ENCODE measurements at places on chromosomes 7 and 10. TPM values are rescaled to one million over a fixed set of nuclear protein-coding genes. Genes with fewer than 3 reads are reported as not detected.

The NRP1 gene
- total RNA-seq: 138 TPM

The NUTM2E gene
- total RNA-seq: not detected

The UTF1 gene
- total RNA-seq: not detected

The ZNF398 gene
- total RNA-seq: 7.4 TPM

The IMMP2L gene
- 16.7 TPM for total RNA-seq

The RNF148 gene
- total RNA-seq: 0.48 TPM

All from cardiac septum (tissue), 1 donor.